H4 (cell line): ENCODE measurements at places on chromosomes 3 and 15.

DNA sequence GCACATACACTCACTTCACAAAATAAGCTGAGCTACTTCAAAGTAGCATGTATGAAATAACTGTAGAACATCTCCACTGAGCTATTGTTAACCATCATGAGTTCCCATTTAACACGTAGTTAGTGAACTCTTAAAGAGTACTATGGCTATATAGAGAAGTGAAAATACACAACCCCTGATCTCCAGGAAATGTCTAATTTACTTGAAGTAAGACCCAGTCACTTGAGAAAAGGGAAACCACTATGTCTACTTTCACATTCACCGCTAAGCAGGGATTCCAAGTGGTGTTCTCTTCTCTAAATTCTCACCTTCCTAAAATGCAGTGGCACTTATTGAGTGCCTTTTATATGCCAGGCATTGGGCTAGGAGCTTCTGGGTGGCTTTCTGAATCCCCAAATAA, 35.0 kb upstream of the COLQ start:
- DNase-seq: no peak

DNA sequence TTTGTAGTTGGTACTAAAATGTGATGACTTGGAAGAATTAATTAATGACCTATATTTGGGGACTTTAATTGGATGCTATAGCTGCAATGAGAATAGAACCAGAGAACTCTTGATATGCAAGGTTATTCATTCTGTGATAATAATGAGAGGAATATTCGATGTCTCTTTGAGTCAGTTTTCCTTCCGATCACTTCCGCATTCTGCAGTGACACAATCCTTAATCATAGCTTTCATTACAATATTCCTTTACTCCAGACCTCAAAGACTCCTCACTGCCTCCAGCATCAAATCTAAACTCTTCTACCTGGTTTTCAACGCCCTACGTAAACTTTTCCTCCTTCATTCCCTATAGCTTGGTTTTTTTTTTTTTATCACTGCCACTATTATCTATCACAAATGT, 21.6 kb downstream of the B3GNT5 start:
- no peak for DNase-seq

DNA sequence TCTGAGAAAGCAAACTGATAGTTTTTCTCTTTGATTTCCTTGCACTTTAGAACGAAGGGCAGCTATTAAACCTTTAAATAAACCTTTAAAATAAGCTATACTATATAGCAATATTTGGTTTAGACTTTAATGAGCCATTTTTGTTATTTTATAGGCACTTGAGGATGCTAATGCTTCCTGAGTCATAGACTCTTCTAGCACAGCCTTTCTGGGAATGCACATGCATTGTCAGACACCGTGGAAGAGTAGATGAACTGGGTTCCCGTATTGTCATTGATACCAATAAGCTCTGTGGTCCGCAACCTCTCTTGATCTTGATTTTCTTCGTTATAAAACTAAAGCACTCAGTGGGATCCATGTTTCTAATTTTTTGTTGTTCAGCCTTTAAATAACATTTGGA, 27.6 kb downstream of the CERS3 start:
- no peak for DNase-seq

- DNase-seq: no peak
These were observed 16.5 kb downstream of the SCN5A start for GRCh38 chr3:38632989-38633388.

- no peak for DNase-seq
These were observed 195.6 kb downstream of the CTNNB1 start for GRCh38 chr3:41394896-41395295.

- no peak for DNase-seq
These were observed 746.4 kb upstream of the NR2F2 start for GRCh38 chr15:95584088-95584487.

- DNase-seq: no peak
These were observed 166.2 kb upstream of the SEMA6D start for GRCh38 chr15:47551079-47551478.

- DNase-seq: no peak
These were observed 74.3 kb upstream of the CTXND1 start for GRCh38 chr15:80326270-80326669.

DNA sequence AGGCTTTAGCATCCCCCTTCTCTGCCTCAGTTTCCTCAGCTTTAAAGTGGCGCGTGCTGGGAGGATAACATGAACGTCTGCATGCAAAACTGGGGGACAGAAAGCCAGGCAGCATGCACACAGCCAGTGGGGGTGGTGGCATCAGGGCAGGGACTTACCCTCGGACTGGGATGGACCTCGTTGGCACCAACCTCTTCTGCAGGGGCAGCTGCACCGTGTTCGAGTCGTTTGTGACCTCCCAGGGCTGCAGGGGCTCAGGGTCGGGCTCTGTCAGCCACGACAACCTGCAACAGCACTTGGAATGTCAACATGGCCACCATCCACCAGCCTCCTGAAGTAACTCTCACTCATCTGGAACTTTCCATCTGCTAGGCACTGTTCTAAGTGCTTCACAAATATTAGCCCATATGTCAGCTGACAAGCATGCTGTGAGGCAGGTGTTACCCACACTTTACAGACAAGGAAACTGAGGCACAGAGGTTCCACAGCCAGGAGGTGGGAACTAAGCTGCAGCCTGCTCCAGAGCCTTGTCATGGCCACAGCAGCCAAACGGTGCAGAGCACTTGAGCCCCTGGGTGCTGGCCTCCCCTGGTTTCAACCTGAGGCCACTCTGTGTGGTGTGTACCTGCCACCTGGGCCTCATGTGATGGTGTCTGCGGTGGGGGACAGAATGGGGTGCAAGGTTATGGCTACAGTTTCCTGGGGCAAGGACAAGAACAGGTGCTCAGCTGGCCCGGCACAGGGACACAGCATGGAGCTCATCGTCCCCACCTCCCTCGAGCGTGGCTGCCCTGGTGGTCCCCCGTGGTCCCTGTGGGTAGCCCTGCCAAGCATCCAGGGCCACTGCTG, 6.7 kb downstream of the C3orf22 start:
- no peak for DNase-seq

DNA sequence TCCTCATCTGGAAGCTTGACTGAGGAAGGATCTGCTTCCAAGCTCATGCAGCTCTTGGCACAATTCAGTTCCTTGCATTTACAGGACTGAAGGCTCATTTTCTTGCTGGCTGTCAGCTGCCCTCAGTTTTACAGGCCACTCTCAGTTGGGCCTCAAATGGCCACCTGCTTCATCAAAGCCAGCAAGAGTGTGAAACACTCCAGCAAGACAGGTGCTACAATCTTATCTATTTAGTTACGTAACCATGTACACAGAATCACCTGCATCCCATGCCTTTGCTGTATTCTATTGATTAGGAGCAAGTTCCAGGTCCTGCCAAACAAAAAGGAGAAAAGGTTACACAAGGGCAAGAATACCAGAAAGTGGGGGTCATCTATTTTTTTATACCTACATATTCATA, 40.8 kb downstream of the RHCG start:
- no peak for DNase-seq
